ENCODE measurements at places on chromosomes 16 and 17.

DNA sequence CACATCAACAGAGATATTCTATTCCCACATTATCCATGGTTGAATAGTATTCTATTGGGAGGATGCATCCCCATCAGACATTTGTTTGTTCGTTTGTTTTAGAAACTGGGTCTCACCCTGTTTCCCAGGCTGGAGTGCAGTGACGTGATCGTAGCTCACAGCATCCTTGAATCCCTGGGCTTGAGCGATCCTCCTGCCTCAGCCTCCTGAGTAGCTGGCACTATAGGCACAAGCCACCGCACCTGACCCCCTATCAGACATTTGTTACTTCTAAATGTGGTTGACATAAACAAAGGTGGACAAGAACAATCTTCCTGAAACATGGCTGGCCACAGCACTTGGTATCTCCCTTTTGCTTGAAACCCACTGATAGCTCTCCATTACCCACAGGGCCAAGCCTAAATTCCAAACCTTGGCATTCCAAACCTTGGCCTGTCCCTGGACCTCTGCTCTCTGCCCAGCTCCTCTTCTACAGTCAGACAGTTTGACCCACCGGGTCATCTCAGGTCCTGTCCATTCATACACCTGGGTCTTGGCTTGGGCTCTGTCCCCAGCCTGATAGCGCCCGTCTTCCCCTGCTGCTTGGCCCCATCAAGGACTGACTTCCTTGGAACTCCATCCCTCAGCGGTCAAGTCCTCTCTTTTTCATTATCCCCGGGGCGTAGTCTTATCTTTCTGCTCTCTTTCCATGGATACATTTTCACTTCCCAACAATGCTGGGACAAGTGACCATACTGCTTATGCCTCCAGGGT is 1.5 kb upstream of the PRR29 start:
- no peak for DNase-seq

DNA sequence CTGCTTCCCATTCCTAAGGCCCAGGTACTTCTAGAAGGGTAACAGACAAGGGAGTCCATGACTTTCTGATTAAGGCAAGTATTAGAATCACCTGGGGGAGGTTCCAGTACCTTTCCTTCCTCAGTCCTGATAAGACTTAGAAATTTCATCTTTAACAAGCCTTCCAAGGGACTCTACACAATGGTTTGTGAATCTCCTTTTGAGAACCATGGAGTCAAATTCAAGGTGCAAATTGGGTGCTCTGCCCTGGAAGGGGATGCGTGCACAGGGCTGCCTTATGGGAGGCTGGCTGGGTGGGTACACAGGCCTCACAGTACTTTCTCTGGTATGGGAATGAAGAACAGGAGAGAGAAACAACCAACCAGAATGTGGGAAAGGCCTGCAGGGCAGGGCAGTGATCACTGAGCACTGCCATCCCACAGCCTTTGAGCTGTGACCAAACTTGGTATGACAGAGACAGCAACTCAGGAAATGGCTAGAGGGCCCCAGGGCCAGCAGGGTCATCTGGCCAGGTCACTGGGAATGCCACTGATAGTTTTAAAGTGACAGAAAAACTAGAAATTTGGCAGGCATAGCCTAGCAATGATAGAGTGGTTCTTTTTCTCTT is 3.6 kb upstream of the TMIGD1 start:
- no peak for DNase-seq

DNA sequence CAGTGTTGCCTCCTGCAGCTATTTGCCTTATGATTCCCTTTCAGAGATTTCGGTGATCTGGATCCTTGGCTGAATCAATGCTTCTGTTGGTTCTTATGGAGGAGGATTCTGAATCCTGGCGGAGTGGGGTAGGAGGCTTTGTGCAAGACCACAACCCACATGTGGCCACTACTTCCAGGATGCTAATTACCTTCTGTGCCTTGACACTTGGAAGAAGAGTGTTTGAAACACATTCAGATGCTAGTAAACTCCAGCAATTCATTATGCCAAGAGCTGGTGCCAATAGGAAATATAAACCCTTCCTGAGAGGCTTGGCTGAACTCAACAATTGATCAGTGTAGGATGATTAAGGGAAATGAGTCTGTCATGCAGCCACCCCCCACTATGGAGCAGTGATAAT is 12.1 kb upstream of the NLRP1 start:
- no peak for DNase-seq

DNA sequence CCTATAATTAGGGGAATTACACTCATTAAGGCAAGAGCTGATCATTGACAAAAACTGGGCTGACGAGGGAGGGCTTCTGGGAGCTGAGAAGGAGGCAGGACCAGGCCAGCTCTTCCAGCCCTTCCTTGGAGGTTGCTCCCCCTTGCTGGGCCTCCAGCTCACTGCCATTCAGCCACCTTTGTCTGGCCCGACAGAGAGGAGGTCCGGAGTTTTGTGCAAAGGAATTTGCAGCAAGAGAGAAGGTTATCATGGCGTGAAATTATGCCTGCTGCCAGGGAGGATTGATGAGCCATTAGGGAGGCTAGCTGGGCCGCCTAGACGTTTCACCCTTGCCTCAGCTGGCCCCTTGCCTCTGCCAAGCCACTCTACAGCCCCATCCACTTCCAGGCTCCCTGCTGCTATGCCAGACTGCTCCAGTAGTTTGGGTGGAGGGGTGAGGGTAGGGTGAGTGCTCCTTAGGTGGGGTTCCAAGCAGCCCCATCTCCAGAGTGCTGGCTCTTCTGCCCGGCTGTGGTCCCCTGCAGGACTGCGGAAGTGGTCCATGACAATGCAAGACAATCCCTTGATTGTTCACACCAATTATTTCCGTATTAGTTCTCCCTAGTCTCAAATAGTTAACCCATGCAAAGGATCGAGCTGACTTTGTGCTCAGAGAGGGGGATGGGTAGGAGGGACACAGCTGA is 17.1 kb upstream of the PHF12 start:
- peak; percentile 87 for DNase-seq

GRCh38 chr16:55037046-55037445 is 106.4 kb downstream of the IRX5 start:
- peak; percentile 2 for DNase-seq

DNA sequence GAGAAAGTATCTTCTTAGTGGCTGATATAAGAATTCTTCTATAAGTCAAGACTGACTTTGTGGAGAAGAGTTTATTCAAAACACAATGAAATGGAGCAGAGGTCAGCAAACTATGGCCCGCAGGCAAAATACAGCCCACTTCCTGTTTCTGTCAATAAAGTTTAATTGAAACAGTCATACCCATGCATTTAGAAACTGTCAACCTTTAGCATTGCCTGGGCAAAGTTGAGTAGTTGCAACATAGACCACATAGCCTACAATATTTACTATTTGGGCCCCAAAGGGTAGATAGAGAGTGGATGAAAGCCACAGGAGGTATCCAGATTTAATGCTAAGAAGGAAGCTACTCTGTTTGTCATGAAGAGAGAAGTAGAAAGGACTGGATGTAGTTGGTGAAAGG is 38.0 kb downstream of the ACSM2B start:
- no peak for DNase-seq
